Foreskin keratinocyte (primary cell): ENCODE measurements at places on chromosomes 2 and 18.

DNA sequence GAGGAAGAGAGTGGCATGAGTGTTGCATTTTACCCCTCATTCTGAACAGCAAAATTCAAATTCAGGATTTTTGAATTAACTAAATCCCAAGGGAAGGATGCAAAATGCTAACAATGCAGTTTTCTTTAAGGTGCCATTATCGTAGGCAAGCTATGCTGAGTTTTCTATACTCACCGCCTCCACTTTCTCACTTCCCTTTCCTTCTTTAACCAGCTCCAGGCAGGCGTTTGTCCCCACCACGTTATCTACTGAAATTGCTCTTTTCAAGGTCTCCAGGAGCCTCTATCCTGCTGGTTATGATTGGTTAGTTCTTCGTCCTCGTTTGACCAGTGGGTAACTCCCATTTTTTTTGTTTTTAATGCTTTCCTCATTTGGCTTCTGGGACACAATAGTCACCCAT lies 1.8 kb upstream of the CPO start:
- no peak for DNase-seq

GRCh38 chr2:107635883-107636282 lies 190.8 kb upstream of the RGPD4 start:
- DNase-seq = peak; percentile 93

DNA sequence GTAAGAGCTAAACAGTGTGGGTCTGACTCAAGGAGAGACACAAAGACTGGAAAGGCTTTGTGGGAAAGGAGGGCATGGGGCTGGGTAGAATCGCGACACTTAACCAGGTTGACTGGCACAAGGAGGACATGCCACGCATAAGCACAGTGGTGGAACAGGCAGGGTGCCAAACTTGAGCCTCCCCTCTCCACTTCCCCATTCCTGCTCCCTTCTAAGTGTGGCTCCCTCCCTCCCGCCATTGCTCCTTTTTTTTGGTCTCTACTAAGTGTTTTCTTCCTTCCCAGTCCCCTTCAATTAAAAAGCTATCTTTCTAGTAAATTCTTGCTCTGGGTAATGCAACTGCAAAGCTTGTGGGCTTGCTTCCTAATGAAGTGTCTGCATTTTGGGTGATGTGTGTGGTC lies 40.3 kb upstream of the ZFP36L2 start:
- DNase-seq = no peak

DNA sequence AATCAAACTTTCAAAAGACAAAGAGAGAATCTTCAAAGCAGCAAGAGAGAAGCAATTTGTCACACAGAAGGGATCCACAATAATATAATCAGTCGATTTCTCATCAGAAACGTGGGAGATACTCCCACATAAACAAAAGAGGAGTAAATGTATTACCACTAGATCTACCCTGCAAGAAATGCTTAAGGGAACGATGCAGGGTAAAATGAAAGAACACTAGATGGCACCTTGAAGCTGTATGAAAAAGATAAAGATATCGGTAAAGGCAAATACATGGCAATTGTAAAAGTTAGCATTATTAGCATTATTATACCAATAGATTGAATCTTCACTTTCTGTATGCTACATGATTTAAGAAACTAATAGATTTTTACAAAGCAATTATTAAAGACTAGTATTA lies 677.0 kb downstream of the SUCLG1 start:
- DNase-seq = no peak

DNA sequence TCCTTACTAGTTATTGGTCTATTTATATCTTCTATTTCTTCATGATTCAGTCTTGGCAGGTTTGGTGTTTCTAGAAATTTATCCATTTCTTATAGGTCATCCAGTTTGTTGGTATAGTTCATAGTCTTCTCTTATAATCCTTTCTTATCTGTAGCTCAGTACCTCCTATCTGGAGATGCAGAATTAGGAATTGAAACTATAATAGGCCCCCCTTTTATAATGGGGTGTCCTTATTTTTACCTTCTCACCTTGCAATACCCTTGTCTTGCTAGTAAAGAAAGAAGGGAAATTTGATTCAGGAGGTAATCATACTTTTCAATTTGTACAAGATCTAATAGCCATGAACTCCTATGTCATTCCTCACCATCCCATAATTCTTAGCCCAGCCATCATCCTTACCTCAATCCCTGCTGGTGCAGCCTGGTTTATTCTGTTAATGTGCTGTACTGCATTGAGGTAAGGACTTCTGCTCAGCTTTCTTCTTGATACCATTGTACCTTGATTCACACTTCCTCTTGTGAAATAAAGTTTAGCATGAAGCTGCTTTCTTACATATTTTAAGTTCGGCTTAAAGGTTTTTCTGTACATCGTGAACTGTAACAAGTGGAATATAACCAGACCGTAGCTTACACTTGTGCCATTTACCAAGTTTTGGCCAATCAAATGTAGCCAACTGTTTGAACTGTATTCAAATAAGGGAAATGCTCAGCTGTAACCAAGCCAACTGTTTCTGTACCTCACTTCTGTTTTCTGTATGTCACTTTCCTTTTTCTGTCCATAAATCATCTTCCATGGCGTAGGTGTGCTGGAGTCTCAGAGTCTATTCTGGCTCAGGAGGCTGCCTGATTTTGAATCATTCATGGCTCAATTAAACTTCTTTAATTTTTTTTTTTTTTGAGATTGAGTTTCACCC lies 40.1 kb upstream of the PTH2R start:
- no peak for DNase-seq

GRCh38 chr18:46220116-46220515 lies 115.9 kb downstream of the HAUS1 start:
- no peak for DNase-seq
